ENCODE measurements at places on chromosomes 3 and 15.

- DNase-seq = no peak
Observed at GRCh38 chr3:56154297-56154696, 314.0 kb downstream of the ERC2 start.

DNA sequence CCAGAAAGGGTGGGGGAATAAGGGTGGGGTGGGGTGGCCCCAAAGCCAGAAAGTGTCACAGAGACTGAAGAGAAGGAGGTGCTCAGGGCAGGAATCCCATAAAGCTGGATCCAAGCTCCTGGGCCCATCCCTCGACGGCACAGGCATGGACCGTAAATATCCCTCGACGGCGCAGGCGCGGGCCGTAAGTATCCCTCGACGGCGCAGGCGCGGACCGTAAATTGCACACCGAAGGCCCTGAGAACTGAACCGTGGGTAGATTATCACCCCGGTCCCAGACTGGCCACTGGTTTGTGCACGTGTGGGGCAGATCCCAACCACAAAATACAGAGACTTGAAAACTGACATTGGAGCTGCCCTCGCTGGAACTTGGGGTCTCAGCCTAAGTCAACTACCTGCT lies 41.3 kb upstream of the MUC4 start:
- no peak for DNase-seq

DNA sequence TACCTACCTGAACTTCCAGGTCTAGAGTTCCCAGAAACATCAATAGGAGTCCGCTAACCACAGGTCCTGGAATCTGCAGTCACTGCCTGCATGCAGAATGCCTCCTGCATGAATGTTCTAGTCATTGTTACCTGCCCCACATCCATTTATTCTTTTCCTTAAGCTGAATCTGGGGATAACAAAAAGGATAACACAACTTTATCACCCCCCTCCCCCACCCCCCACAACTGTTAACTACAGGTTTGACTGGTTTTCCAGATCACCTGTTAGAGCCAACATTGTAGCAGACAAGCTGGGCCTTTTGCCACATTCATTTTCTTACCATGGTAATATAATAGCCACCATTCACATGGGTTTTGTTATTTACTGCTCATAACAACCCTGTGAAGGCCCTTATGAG lies 4.6 kb upstream of the CTSH start:
- no peak for DNase-seq

DNA sequence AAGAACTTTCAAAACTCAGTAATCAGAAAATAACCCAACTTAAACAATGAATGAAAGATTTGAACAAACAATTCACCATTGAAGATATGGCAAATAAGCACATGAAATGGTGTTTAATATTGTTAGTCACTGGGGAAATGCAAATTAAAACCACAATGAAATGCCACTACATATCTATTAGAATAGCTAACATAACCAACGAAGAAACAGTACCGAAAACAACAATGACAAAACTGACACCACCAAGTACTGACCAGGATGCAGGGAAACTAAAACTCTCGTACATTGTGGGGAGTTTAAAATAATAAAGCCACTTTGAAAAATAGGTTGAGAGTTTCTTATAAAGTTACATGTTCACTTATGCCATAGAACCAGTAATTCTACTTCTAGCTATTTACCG lies 69.1 kb downstream of the KBTBD8 start:
- no peak for DNase-seq

Measured in breast epithelium (tissue), 4 donors.